NCI-H748 treated with DMSO at 0.1 percent for 48 hours (cell line): ENCODE measurements at places on chromosomes 5 and 9.
A peak's percentile ranks its signal among the peaks of the same experiment; 100 is the strongest.

- no peak for DNase-seq
Measured at GRCh38 chr9:122418016-122418415, 47.2 kb downstream of the PTGS1 start.

- DNase-seq, result no peak
Measured at GRCh38 chr5:53357439-53357838, 123.0 kb upstream of the FST start.

DNA sequence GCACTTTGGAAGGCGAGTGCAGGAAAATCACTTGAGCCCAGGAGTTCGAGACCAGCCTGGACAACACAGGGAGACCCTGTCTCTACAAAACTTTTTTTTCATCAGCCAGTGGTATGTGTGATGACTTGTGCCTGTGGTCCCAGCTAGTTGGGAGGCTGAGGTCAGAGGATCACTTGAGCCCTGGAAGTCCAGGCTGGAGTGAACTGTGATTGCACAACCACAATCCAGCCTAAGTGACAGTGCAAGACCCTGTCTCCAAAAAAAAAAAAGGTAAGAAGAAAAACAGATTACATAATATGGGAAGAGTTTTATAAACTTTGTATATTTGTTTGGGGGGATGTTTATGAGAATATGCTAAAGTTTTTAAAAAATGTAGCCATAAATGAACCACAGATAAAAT is 76.5 kb upstream of the CER1 start:
- DNase-seq, result no peak

GRCh38 chr5:86030753-86031152 is 587.0 kb upstream of the COX7C start:
- DNase-seq, result peak; percentile 7

GRCh38 chr5:66779528-66779927 is 183.3 kb downstream of the MAST4 start:
- no peak for DNase-seq

- no peak for DNase-seq
Measured at GRCh38 chr5:110965773-110966581, 105.5 kb upstream of the TSLP start.

GRCh38 chr9:16688814-16689213 is 181.7 kb downstream of the BNC2 start:
- no peak for DNase-seq

DNA sequence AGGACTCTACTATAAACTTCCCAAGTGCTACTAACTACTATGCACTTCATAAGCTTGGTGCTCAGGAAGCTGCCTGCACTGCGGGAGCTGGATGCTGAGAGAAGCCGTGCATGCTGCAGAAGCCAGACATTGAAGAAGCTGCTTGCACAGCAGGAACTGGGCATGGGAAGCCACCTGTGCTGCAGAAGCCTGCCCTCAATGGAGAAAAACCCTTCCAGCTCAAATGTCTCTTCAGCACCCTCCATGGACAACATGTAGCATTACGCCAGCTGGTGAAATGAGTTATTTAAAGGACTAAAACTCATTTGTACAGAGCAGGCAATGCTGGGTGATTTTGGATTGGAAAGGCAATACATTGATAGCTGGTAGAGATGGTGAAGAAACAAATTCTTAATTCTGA is 247.2 kb downstream of the KIF4B start:
- DNase-seq, result peak; percentile 50

GRCh38 chr9:123687246-123687751 is 242.6 kb downstream of the DENND1A start:
- no peak for DNase-seq

GRCh38 chr5:172565931-172566665 is 75.0 kb upstream of the NEURL1B start:
- DNase-seq, result no peak

DNA sequence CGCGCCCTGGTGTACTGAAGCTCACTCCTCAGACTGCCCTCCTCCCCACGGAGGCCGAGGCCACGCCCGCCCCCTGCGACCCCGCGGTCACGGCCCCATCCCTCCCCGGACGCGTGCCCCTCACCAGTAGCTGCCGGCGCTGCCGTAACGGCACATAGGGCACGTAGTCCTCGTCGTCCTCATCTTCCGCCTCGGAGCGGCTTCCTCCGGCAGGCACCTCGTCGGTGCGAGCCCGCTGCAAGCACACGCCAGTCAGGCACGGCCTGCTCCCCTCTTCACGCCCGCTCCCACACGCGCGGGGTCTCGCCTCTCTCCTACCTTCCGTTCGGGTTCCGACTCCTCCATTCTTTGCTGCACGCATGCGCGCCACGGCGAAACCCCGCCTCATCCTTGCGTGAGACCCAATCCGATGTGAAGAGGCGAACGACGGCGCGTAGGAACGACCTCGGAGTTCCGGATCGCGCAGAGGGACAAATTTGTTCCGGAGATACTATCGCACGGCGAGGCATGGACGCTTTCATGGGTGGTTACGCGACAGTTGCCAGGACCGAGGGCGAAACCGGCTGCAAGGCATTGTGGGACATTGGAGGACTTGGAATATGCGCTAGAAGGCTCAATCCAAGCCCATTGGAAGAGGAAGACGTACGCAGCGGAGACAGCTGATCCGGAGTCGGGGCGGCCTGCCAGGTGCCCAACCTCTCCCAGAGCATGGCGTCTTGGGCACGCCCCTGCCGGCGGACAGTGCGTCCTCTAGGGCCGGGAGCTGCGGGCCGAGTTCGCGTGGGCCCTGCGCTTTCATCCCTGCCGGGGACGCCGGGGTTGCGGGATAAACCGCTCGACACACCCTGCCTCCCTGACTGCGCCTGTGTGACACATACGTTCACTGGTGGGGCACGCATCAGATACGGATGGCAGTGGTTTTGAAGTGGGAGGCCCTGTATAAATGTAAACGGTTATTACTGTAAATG is at the start of gene DDX41:
TSS of gene DDX41 (minus strand) at position 361 of the 968 bp plus-strand sequence. CDS start at position 345, 16 bp downstream.
- peak; percentile 97 for DNase-seq

GRCh38 chr9:71112866-71113265 is 8.6 kb downstream of the TRPM3 start:
- no peak for DNase-seq

GRCh38 chr9:88953381-88954029 is 37.8 kb upstream of the S1PR3 start:
- no peak for DNase-seq

GRCh38 chr5:130280528-130281217 is 376.4 kb downstream of the CHSY3 start:
- DNase-seq, result no peak

GRCh38 chr9:13501018-13501417 is 221.5 kb upstream of the MPDZ start:
- no peak for DNase-seq

- no peak for DNase-seq
Measured at GRCh38 chr5:7808998-7809397, 41.9 kb downstream of the CFAP90 start.

DNA sequence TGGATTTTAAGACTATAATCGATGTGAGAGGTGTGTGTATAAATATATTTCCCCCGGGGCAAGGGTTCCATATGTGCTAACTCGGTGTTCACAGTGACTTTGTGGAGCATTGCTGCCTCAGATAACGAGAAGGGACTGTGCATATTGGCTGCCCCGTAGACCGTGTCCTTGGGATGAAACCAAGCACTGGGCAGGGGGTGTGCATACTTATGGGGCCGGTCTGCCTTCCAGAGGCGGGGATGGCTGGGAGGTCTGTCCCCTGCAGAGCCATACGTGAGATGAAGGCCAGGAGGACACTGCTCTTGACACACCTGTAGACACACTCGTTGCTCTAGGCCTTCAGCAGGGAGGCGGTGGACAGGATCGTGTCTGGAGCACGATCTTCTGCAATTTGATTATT is 56.0 kb upstream of the ZNF354A start:
- DNase-seq, result no peak

- no peak for DNase-seq
Measured at GRCh38 chr9:8907868-8908267, 1108.3 kb upstream of the DMAC1 start.

GRCh38 chr5:14353726-14354474 is 210.8 kb downstream of the TRIO start:
- DNase-seq, result no peak

DNA sequence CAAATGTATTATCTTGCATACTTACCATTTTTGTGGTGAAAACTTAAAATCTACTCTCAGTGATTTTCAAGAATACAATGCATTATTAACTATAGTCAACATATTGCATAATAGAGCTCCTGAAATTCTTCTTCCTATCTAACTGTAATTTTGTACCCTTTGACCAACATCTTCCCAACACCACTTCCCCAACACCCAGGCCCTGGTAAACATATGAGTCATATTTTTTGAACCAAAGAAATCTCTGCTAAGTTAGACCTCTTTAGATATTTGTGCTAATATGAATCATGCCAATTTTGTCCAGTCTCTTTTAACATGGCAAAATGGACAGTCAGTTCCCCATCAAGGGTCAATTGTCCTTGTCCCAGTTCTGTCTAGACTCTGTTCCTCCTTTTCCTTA is 18.5 kb upstream of the RGS7BP start:
- DNase-seq, result no peak

DNA sequence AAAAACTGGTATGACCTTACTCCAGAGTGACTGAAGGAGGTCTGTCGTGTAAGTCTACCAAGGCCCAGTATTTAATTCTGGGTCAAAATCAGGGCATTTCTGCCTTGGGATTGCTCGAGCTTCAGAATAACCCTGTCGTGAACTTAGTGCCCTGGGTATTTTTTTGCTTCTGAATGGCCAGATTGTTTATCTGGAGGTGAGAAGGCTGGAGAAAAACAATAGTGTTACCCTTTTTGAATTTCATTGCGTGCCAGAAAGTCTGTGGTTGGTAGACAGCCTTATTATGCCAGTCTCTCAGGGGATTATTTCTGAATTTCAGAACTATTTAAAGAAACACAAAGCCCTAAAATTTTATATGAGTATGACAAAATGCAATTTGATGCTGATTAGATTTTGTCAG is 323.4 kb downstream of the CSNK1G3 start:
- no peak for DNase-seq

- DNase-seq, result no peak
Measured at GRCh38 chr5:52837068-52837467, 49.4 kb downstream of the ITGA1 start.
